ENCODE measurements at places on chromosomes 12 and 14.

DNA sequence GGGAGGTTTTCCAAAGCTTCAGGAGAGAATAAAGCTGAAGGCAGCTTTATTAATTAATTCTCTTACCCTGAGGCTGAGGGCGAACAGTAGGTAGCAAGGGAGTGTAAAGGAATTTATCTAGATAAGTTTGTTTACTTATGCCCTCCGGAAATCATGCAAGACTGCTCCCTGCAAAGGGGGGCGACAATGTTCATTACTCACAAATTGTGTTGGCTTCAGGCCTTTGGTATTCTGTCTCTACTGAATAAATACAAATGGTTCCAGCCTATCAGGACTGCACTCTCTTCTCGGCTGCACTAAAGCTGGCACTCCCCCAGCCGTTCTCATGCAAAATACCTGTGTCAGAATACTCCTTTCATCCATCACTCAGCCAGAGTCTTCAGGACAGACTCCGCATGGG is 120.8 kb downstream of the PPHLN1 start:
- no peak for DNase-seq

- peak; percentile 9 for DNase-seq
Observed at GRCh38 chr12:54749191-54749818, 101.1 kb upstream of the DCD start.

DNA sequence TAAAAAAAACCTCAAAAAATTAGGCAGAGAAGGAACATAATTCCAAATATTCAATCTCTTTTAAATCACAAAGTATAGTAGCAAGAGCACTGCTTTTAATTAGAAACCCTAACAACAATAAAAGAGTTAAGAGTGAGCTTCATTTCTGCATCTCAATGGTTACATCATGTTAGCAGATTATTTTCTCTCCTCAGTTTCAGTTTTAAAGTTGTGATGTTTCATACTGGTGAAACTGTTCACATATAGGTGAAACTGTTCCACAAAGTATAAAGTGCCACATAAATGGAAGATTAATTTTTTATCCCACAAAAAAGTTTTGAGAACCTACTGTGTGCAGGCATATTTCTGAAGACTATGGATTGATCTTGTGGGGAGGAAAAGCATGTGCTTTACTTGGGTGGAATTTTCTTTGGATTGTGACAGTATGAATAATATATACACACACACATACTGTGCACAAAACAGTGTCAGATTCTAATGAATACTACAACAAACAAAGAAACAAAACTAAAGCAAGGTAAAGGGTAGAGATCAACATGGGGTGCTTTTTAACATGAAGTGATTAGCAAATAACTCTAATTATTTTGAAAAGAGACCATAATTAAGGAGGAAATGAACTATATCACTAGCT is 17.1 kb downstream of the LUM start:
- DNase-seq, result no peak

GRCh38 chr12:68962877-68963855 is 30.2 kb upstream of the CPM start:
- no peak for DNase-seq

DNA sequence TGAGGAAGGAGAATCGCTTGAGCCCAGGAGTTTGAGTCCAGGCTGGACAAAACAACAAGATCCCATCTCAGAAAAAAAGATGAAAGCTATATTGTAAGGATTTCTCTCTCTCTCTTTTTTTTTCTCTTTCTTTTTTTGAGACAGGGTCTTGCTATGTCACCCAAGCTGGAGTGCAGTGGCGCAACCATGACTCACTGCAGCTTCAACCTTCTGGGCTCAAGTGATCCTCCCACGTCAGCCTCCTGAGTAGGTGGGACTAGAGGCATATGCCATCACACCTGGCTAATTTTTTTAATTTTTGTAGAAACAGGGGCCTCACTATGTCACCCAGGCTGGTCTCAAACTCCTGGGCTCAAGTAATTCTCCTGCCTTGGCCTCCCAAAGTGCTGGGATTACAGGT is 5.8 kb upstream of the MRPL42 start:
- DNase-seq, result no peak

All from HS-27A (cell line).